ENCODE measurements at places on chromosomes 1 and 21.

DNA sequence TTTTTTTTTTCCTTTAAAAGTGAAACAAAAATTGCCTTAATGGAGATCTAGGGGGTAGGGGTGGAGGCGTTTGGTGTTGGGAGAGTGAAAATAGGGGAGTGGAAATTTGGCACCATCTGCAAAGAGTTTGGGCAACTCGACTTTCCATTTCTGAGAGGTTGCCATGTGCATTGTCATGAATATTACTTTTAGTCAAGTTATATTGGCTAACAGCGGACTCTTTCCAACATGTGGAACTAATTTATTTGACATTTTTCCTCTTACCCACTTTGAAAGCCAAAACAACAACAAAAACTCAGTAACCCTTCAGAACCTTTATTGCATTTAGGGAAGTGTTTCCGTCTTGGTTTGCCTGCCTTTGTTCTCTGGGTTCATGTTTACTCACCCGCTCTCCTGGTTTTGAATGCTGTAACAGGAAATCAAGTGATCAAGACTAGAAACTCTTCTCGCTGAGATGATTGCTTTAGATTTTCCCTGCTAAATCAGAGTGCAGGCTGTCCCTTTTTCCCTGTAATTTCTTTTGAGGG lies 70.4 kb downstream of the CACHD1 start:
- DNase-seq = peak; percentile 43

DNA sequence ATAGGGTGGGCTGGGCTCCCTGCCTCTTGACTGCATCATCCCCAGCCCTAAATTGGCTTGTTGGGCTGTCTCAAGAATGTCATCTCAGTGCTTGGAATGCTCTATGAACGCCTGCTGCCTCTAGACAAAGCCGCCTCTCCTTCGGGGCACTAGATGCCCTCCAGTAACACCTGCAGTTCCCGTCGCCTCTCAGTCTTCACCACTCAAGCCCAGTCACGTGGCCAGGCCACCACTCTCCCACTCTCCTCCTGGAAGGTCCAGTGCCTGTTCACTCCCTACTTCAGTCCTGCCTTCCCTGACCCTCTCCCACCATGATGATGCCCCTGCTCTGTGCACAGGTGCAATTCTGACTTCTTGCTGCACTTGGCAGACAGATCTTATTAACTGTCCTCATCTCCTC lies 7.0 kb downstream of the TAS1R2 start:
- no peak for DNase-seq

DNA sequence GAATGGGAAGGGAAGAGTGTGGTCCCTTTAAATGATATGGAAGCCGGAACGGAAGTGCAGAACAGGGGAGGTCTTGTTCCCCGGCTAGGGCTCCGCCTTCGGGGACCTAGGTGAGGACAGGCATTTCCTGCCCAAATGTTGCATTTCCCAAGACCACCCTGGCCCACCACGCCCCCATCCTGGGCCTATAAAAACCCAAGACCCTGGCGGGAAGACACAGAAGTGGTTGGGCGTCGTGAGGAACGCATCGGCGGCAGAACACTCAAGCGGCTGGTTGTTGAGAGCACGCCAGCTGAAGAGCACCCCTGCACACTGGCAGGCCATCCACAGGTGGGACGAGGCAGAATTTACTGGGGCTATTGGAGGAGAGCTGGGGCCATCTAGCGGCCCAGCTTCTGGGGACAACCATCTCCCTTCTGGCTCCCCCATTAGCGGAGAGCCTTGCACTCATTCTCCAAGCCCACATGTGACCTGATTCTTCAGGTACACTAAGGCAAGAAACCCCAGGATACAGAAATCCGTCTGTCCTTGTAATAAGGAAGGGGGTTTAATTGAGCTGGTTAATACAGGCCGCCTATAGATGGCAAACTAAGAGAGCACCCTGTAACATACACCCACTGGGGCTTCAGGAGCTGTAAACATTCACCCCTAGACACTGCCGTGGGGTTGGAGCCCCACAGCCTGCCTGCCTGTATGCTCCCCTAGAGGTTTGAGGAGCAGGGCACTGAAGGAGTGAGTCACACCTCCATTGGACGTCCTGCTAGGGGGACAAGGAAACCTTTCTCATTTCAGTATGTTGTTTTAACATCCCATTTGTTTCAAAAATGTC lies 1327.9 kb downstream of the BRINP3 start:
- no peak for DNase-seq

DNA sequence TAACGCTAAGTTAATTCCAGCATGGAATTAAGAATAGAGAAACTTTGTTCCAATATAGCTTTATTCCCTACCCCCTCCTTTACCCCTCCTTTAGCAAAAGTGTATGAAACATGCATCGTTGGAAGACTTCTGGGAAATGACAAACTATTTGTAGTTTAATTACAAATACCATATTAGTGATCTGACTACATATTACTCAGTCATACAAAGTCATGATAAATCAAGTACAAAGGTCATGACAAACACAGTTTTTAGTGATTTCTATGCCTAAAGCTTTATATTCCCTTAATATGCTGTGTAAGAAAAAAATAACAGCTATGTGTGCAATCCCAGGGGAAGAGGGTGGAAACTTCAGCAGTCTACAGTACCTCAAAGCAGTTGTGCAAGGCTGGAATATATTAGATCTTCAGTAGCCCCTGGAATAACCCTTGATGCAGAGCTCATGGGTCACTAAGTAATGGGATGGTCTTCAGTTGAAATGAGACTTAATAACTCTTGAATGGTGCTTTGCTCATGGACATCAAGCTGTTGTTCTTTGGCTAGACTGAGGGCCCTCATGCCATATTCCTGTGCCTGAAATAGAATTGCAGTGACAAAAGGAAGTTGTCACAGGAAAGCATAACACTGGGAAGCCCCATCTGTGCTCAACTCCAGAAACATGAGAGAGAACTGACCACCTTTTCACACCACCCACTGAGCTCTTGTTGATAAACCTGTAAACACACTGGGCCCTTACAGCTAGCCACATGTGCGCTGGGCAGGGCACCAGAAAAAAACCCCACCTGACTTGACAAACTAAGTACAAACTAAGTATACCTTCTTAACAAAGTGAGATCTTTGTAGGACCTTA lies 25.3 kb downstream of the ZMYND12 start:
- peak; percentile 32 for DNase-seq

DNA sequence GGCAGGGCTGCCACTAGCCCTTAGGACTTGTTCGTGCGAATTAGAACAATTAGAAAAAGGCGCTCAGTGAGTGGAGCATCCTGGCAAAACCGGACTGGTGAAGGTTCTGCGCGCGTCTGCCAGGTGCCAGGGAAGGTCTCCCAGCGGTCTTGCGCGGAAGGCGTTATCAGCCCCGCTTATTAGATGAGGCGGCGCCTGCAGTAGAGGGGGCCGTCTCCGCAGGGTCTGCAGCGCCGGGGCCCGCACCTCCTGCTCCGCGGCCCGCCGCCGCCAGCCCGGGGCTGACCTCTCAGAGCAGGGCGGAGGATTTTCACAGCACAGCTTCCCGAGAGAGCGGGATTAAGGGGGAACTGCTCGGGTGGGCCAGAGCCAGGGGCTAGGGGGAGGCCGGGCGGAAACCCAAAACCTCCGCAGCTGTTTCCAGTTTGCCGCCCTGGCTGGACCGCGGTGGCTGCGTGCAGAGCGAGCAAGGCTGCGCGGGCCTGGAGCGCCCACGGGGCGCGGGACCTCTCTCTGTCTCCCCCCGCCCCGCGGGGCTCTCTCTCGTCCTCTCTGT lies 155.2 kb downstream of the FOXD2 start:
- DNase-seq = no peak

DNA sequence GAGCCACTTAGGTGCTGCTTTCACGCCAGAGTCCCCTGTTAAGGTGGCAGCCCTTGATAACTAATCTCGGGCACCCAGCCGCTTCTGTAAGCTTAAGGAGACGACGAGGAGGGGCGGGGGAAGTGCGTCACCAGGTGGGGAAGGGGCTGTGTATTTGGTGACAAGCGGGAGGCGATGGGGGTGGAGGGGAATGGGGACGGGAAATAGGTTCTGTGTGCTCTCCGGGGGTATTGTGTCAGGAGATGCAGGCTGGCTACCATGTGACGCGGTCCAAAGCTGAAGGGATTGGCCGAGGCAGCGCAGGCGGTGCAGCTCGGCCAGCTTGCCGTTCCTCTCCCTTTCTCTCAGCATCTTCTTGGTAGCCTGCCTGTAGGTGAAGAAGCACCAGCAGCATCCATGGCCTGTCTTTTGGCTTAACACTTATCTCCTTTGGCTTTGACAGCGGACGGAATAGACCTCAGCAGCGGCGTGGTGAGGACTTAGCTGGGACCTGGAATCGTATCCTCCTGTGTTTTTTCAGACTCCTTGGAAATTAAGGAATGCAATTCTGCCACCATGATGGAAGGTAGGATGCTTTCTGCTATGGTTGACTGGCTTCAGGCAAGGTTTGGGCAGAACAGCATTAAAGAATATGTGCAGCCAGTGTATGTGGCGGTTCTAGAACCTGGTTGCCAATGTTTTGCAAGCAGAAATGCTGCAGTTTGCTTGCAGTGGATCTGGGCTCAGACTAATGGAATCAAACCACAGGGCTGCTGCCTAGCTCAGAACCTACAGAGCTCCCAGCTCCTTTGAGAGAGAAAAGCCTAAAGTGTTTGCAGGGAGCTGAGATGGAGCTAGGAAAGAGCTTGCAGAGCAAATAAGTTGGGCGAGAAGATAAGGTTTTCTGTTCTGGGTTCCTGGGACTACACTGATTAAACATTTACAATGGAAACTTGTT lies at the start of gene SGIP1:
Gene SGIP1 (plus strand): TSS at position 350 of the 937 bp plus-strand sequence. CDS start 206 bp downstream, at position 556.
- DNase-seq = peak; percentile 54

GRCh38 chr1:221753828-221754188 lies 11.9 kb upstream of the DUSP10 start:
- DNase-seq = no peak

All from fibroblast of upper back skin (primary cell).